ENCODE measurements at places on chromosomes 5 and 9.

DNA sequence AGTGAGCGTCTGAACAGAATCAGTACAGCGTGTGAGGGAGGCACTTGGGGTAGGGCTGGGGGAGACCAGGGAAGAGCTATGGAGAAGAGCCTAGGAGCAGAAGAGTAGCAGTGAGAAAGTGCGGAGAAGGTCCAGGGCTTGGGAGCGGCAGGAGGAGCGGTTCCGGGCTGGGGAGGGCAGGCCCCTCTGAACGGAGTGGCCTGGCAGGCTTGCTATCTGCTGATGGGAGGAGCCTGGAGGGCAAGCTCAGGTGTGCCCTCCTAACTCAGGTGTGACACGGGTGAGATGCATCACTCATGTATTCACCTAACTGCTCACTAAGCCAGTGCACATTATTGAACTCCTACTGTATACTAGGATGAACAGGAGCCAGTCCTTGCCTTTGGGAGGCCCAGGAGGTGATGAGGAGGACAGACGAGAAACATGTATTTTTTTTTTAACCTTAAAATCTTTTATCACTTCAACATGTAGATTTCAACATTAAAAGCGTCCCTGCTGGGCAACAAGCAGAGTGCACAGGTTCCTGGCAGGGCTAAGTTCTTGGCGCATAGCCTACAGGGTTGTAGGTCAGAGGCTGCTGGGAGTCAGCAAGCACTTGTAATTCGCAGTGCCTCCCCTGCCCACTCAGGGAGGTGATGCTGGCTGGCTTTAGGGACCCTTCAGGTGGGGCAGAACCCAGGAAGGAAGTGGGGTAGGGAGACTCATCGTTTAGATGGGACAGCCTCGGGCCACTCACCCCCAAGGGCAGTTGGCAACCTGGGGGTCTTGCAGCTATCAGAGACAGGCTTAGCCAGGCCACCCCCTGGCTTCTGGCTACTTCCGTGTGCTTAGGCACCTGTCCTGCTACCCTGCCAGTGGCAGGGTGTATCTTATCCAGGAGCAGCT lies 55.5 kb downstream of the TMOD1 start:
- no peak for DNase-seq

DNA sequence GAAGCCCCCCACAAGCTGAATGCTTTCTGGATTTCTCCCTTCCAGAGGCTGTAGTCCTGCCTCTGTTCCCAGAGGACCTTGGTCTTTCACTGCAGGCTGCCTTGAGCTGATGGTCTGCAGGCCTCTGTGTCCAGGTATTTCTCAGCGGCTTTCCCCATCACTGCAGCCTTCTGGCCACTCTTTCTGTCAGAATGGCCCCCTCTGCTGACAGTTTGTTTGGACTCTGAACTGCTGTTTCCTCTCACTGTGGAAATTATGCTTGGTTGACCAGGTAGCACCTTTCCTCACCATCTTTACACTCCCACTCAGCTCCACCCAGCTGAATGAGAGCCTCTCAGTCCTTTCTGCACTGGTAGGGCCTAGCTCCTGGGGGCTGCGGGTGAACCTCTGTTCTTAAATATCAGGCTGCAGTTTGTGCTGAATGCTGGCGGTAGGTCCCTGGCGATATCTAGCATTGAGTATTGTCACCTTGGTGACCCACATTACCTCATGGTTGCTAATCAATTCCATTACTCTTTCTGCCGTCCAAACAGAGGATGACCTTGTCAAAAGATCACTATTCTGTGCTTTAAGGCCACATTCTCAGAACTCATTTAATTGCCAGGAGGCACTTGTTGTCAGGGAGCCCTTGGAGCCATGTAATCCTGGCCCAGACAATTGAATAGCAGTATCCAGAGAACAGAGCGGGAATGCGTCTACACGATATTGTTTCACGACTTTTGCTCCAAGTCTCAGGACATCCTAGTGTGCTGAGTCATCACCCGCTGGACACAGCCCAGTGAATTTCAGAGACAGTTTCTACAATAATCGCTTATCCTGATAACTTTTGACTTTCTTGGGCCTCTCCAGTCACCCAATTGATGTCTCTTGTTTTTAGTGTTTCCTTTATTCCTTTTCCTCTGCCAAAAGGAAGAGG lies 230.2 kb downstream of the TENT4A start:
- DNase-seq, result no peak

GRCh38 chr9:27836661-27837401 lies 263.6 kb upstream of the C9orf72 start:
- no peak for DNase-seq

DNA sequence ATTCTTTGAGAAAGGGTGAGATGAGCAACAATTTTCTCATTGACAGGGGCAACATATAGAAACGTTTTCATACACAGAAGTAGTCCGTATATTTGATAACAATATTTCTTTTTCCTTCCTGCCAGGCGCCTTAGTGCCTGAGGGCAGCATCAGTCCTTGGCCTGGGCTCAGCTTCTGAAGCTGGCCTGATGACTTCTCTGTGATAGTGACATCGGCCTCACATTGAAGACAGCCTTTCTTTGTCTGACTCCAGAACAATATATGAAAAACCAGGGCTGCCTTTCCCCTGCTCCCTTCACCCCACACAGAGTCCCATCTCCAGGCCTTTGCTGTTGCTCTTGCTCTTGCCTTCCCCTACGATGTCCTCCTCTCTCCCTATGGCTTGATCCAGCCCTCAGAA lies 24.1 kb upstream of the TCOF1 start:
- no peak for DNase-seq

DNA sequence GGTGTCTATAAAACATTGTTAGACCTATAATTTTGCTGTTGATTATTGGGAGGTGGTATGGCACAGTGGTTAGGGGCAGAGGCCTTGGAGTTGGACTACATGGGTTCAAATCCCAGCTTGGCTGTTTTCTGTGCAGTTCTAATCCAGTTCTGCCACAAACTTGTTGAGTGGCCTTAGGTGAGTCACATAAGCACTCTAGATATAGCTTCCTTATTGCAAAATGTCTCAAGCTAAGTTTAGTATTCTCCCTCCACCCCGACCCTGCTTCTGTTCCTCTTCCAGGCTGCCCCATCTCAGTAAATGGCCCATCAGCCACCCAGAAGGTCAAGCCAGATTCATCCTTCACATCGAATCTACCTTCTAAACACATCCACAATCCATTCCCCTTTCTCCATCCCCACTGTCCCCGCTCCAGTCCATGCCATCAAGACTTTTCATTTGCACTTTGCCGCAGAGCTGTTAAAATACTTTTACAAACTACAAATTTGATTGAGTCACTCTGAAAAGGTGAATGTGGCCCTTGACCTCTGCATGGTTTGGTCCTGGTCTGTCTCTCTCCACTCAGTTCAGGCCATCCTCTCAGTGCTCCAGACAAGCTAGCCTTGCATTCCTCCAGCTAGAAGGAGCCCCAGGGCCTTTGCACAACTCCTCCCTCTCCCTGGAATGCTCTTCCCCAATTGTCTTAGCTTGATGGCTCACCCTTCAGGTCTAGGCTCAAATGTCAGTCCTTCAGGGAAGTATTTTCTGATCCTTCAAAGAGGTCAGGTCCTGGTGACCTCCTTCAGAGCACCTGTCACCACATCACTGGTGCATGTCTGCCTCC lies 10.0 kb upstream of the HDHD3 start:
- no peak for DNase-seq

GRCh38 chr9:124248960-124249359 lies 8.8 kb upstream of the NEK6 start:
- no peak for DNase-seq

DNA sequence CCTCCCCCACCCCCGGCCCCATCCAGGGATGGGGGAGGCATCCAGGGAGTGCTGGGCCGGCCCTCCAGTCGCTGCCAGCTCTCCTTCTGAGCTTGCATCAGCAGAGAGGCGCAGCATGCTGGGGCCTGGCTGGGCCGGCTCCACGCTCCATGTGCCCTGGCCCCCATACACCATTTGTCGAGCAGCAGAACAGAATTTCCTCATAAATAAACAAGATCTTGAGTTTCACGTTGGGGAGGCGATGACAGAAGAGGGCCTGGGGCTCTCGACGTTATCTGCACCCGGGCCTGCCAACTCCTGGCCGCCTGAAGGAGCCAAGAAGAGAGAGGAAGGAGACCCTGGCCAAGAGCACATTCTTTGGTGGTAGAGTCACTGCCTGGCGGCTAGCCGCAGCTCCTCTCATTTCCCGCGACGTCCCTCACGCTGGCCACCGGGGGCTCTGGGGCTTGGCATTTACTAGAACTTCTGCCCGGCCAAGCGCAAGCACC lies 177.0 kb downstream of the FGF18 start:
- DNase-seq, result no peak

DNA sequence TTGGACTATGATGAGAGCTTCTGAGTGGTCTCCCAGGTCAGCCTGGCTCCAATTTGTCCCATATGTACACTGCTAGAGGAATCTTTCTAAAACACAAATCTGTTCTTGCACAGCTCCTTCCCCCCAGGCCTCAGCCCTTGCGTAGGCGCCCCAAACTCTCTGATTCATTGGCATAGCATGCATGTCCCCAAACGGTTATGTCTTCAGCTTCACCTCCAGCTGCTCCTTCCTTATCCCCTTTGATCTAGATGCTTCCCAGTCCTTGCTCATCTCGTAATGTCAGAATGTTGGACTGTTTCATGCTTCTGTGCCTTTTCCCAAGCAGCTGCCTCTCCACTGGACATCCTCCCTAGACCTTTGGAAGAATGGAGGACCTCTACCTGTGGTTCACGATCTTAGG lies 60.1 kb upstream of the BASP1 start:
- no peak for DNase-seq
